ENCODE measurements at places on chromosomes 13 and 19.

- DNase-seq, result no peak
Measured at GRCh38 chr13:21932578-21932977, 261.7 kb downstream of the FGF9 start.

- DNase-seq, result no peak
Measured at GRCh38 chr19:29988351-29988750, 46.3 kb downstream of the URI1 start.

GRCh38 chr13:30004204-30004603, 153.8 kb upstream of the UBL3 start:
- peak; percentile 48 for DNase-seq

DNA sequence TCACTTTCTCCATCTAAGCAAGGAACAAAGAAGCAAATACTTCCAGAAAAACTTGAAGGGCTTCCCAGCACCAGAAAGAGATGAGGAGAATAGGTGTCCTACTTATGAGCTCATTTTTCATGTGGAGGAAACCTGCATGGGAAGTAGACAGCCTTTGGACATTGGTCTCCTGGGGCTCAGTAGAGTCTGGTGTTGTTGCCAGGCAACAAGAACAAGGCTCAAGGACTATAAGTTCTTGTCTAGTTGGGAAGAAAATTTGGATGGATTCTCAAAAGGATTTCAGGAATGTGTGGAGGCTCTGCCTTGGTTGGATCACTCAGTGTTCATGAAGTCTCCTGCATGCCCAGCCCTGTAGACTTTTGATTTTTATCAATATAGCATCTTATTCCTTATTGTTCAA, 84.5 kb downstream of the MBNL2 start:
- DNase-seq, result no peak

GRCh38 chr13:100787899-100788298, 113.3 kb upstream of the TMTC4 start:
- DNase-seq, result no peak

GRCh38 chr13:78595495-78596398, 7.6 kb downstream of the POU4F1 start:
- DNase-seq, result no peak

DNA sequence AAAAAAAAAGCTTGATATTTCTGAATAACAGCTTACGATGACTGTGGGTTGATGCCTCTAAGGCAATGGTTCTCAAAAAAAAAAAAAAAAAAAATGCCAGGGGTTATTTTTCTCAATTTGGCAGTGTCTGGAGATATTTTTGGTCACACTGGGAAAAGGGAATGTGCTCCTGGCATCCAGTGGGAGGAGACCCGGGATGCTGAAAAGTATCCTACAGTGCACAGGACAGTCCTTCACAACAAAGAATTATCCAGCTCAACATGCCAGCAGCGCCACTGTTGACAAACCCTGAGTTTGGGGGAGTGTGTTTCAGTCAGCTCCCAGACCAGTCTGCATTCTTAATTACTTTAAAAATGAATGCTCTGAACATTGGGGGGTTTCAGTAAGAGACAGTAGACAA, 54.5 kb downstream of the FLT3 start:
- DNase-seq, result no peak

DNA sequence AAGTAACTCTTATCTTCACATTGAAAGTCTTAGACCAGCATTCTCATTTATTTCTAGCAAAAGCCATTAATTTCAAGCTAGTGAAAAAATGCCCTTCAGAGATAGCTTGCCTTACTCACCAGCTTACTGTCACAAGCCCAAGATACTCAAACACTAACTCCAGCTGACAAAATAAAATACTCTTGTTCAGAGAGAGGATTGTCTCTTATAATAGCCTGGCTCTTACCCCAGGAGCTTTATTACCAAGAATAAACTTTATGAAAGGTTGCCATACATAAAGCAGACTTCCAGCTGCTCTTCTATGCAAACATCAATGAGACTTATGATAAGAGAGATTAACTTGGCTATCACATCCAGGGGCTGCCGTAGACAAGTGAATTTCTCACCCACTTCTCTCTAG, 53.6 kb downstream of the XPO4 start:
- peak; percentile 31 for DNase-seq

- DNase-seq, result no peak
Measured at GRCh38 chr13:73482556-73482955, 423.8 kb downstream of the KLF5 start.

GRCh38 chr19:10620786-10621185, 4.6 kb upstream of the SLC44A2 start:
- DNase-seq, result no peak

DNA sequence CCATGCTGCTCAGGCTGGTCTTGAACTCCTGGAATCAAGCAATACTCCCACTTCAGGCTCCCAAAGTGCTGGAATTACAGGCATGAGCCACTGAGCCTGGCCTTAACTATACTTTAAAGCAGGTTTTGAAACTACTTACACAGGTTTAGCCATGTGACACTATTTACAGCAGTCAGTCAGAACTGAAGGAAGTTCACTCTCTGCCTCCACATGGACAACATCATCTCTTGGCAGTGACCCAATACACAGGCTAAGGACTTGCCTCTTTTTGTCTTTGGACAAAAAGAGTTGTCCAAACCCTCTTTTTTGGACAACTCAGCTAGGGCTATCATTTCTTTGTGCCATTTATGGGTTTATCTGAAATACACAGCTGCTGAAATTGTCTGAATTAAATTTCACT, 89.0 kb upstream of the CLDN10 start:
- DNase-seq, result no peak

DNA sequence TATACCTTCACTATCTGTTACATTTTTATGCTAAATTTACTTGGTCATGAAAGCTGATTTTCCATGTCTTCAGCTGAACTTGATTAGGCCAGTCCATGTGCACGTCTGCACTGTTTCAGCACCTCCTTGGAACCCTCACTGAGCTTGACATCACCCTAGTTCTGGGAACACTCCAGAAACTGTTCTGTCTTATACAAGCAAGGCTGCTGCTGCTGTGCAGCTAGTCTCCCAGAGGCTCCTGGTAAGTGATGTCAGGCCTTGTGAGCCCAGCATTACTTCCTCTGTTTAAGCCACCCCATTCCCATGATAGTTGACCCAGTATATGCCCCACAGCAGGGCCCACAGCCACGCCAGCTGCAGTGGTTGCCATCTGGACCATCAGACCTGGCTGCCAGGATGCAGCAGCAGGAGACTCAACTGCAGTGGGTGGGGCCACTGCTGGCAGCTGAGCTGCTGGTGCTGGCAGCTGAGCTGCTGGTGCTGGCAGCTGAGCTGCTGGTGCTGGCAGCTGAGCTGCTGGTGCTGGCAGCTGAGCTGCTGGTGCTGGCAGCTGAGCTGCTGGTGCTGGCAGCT, 90.5 kb upstream of the AKAP11 start:
- no peak for DNase-seq

- DNase-seq, result peak; percentile 90
Measured at GRCh38 chr19:17289489-17289888, 7.8 kb downstream of the ANKLE1 start.

DNA sequence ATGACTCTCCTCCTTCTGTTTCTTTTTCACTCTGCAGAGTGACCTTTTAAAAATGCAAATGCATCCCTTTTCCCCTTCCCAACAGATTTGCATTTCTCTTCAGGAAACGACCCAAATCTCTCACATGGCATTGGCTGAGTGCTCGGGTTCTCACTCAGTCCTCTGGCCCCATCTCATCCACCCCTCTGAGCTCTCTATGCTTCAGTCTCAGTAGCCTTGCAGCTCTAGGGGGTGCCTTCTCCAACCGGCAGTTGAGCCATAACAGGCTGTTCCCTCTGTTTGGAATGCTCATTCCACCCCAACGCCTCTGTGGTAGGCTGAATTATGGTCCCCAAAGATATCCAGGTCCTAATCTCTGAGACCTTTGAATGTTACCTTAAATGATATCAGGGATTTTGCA, 78.2 kb downstream of the AKAP11 start:
- DNase-seq, result no peak
